ENCODE measurements at places on chromosomes 12 and 14.

DNA sequence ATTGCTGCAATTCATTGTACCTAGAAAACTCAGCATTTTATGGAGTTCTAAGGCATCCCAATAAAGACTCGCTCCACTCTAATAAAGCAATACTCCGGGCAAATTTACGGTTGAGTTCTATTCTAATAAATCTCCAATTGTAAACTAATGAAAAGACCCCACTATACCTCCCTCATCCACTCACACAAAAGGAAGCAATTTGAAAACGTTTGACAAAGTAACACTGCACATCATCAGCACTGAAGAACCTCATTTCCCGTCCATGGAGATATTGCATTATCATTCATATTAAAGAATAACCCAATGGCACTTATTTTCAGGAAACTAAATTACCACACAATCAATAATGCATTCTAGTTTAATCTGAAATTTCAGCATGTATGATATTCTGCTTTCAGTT is 111.0 kb upstream of the LMO3 start:
- no peak for DNase-seq

DNA sequence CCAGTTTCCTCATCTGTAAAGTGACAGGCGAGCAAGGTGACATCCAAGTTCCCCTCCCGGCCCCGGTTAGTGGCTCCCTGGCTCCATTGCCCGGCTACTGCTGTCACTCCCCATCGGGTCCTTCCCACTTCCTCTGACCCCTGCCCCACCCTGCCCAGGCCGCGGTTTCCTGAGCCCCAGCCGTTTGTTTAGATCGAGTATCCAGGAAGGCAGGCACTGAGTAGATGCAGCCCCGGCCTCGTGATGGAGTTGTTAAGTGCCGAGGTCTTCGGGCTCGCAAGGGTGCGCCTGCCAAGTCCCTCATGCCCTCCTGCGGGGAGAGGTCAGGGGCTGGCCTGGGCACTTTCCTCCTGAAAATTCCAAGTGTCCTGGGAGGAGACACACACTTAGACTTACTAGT is 55.4 kb downstream of the TEAD4 start:
- no peak for DNase-seq

DNA sequence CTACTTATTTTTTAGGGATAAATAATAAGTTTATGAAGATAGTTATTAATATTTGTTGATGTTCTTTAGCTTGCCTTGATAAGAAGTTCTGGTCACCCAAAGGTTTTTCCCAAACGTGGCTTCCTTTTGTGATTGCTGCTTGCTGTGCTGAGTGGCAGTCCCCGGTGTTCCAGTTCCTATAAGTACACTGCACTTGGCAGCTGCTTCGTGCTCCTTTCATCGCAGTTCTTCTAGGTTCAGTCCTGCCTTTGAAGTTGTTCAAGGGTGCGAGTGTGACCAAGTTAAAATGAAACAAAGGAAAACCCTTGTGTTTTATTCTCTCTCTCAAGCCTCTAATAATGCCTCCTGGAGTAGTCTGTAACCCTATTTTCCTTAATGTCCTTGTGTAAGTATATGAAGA is 128.5 kb upstream of the ATF1 start:
- DNase-seq: no peak

DNA sequence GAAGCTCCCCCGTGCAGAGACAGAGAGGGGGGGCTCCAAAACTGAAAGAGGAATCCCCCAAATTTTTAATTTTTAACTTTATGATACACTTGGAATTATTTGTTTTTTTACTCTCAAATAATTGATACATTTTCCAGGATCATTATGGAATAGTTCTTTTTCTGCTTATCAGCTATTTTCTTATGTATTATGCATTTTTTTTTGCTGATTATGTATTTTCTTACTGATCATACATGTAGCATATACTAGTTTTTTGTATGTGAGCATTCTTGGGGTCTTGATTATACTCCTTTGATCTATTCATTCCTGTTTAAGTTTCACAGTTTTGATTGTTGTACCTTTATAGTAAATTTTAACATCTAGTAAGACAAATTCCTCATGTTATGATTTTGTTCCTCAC is 55.5 kb upstream of the LDHB start:
- DNase-seq: no peak

DNA sequence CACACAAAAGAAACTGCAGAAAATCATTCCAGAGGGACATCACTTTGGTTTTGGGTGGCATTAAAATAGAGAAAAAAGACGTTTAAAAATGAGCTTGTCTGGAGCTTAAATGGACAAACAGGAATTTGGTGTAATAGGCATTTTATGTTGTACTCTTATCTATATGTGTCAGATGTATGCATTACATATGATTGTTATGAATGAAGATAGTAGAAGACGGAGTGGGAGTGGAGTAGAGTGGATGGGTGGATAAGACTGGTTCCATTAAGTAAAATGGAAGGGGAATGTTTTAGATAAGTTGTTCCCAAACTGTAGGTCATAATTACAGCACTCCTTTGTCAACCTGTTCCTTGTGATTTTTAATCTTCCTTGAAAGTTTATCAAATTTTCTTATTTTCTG is 1.9 kb downstream of the CCDC91 start:
- DNase-seq: no peak

GRCh38 chr14:58287607-58288042 is 10.7 kb upstream of the ARID4A start:
- no peak for DNase-seq

DNA sequence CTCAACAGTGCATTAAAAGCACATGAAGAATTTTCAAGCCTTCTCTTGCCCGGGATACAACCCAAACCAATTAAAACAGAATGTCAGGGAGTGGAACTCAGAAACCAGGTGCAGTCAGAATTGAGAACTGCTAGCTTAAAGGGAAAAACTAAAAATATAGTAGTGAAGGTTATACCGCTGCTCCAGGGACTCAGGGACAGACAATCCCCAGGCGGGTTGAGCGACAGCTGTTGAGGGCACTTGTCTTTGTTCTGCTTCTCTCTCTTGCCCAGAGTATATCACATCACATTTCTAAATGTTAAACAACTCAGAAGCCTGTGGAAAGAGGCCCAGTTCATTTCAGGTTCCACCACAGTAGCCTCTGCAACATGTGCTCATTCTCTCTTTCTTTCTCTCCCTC is 93.1 kb downstream of the SLC5A8 start:
- DNase-seq: no peak

DNA sequence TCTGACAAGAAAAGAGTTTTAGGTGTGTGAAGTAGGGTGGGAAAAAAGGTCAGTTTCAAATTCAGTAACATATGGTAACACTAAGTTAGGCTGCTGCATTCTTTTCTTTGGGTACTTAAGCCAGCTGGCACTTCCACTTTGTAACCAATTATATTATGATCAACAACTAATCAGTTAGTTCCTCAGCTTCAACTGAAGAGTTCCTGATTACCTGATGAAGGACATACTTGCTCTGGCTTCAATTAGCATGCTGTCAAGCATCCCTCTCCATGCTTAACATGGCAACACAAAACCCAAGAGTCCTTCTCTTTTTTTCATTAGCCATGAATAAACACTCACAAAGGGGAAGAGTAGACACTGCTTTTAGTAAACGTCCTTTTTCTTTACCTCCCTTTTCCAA is 6.8 kb upstream of the KANSL2 start:
- no peak for DNase-seq

Data from CD4-positive, alpha-beta memory T cell (primary cell).